Cerebellar cortex (tissue), 1 donor: ENCODE measurements at places on chromosomes 11 and 22.

DNA sequence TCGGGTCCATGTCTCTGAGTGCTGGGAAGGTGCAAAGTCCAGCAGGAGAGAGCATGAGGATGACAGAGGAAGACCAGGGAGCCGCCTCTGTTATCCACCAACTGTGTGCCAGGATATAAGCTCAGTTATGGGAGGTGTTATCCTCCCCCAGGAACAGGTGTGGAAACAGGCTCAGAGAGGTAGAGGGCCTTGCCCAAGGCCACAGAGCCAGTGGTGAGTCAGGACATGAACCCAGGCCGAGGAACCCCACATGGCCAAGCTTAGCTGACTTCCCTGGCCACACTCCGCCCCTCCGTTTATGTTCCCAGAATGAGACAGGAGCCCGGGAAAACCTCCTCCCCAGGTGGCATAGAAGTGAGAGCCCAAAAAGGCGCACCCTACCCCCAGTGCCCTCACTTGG, 50.3 kb downstream of the ISX start:
- no peak for DNase-seq

- DNase-seq = no peak
Observed at GRCh38 chr11:93033093-93033492, 63.6 kb downstream of the MTNR1B start.

GRCh38 chr11:84290647-84291046, 1004.5 kb upstream of the CCDC90B start:
- no peak for DNase-seq

- DNase-seq = no peak
Observed at GRCh38 chr11:253886-254270, 17.1 kb downstream of the PSMD13 start.

- no peak for DNase-seq
Observed at GRCh38 chr22:20752873-20753272, 21.0 kb upstream of the SERPIND1 start.

- no peak for DNase-seq
Observed at GRCh38 chr11:117009905-117010605, 88.2 kb downstream of the SIK3 start.

DNA sequence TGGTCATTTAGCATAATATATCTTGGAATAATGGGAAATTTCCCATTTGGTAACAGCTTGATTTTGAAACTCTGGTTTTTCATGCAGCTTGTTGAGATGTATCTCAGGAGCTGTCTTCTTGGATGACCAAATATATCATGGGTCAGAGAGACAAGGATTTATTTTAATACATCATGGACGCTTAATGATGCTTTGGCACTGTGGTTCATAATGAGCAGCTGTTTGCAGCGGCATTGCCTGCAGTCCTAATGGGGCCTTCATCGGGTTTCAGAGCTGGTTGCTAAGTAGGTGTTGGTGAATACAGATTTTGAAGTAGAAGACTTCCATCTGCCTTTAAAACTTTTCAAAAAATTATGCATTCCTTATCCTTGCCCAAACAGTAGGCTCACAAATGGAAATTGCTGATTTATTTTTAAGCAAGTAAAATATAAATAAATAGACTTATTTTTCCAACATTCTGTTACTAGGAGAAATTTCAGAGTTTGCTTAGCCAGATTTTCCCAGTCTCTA, 389.5 kb upstream of the FAT3 start:
- DNase-seq = no peak

DNA sequence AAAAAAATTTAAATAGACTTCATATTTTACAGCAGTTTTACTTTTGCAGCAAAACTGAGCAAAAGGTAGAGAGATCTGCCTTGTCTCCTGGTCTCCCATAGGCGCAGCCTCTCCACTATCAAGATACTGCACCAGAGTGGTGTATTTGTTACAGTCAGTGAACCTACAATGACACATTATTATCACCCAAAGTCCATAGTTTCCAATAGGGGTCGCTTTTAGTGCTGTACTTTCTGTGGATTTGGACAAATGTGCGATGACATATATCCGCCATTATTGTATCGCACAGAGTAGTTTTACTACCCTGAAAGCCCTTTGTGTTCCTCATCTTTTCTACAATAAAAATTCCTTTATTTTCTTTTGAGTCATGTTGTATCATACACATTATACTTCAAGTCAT, 153.2 kb upstream of the CCDC179 start:
- no peak for DNase-seq

DNA sequence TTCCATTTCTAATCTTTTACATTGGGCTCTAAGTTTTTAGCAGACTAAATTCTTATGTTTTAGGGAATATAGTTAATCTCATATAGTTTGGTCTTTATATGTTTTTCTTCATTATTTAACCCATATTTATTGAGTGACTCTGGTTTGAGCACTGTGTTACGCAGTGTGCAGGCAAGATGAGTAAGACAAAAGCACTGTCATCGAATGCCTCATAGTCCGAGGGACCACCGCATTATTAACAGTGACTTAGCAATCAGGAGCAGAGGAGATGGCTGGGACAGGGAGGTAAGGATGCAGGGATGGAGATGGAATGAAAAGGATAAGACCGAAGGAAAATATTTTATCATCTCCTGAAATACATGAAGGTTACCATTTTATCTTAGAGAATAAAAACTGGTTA, 65.2 kb upstream of the CTSC start:
- no peak for DNase-seq

DNA sequence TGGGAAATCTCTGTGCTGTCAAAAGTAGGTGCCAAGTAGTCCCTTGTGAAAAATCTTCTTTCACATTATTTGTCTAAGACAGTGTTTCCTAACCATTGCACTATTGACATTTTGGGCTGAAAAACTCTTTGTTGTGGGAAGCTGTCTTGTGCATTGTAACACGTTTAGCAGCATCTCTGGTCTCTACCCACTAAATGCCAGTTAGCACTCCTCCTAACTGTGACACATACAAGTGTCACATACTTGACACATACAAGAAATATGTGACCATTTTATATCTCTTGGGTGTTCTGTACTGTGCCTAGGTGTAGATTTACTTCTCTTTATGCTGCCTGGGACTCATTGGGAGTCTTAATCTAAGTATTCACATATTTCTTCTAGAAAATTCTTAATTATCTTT, 57.8 kb downstream of the NXPE1 start:
- DNase-seq = no peak

DNA sequence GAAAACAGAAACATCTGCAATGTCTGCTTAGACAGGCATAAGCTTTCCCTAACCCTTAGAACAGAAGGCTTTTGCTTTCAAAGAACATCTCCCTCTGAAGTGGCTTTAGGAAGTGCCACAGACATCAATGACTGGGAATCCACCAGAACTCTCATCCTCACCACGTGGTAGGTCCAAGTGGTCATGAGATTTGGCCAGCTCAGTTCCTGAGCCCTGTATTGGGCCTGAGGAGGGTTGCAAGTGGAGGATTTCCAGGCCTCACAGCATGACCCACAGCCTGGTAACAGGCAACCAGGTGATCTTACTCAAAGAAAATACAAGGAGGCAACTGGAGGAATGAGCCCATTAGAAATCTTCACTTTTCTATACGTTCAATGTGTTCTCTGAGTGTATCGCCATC, 1.6 kb downstream of the CASP1 start:
- DNase-seq = no peak

DNA sequence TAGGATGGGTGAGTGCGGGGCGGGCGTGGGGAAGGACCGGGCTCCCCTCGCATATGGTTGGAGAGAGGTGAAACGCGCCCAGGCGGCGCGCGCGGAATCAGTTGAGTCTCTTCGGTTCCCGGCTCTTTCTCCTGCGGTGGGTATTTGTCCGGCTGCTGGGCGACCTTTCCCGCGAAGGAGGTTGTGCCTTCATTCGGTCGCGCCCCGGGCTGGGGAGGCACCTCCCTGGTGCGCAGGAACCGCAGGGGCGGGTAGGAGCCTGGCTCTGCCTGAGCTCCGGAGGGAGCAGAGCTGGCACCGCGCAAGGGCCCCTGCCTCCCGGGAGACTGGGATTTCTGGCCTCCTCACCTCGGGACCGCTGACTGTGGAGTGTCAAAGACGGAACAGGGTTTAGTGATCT, 27.5 kb downstream of the SAA4 start:
- no peak for DNase-seq

GRCh38 chr22:37014835-37015586, 4.2 kb downstream of the TST start:
- no peak for DNase-seq

DNA sequence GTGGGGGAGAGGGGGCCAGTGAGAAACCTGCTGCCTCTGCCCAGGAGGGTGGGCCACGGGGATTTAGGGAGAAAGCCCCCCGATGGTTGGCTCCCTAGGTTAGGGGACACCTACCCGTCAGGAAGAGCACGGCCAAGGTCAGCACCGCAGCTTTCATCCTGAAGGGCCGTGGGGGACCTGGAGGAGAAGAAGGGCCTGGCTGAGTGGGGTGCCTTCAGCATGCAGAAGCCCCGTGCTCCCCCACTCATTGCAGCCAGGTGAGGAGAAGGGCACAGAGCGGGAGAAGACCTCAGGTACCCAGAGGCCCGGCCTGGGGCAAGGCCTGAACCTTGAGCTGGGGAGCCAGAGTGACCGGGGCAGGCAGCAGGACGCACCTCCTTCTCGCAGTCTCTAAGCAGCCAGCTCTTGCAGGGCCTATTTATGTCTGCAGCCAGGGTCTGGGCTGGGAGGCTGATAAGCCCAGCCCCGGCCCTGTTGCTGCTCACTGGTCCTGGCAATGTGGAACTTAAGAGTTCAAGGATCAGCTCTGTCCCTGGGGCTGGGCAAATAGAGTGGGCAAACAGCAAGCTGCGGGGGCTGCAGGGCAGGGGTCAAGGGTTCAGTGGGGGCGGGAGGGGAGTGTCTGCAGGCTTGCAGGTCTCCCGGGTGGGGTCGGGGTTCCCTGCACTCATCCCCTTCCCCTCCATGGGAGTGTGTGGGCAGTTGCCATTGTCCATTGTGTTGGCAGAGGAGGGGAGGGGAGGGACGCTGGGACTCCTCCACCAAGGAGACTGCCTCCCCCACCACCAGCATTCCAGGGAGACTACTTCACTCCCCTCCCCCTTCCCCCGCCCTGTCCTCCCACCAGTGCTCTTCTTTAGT, at the start of gene APOA1:
Gene APOA1, minus strand, starts transcription at position 392 of the 861 bp plus-strand sequence. Its CDS starts 235 bp downstream, at position 157.
- no peak for DNase-seq

GRCh38 chr11:78034623-78035022, 11.5 kb upstream of the KCTD14 start:
- DNase-seq = no peak

GRCh38 chr11:126561327-126561893, 205.9 kb downstream of the ST3GAL4 start:
- peak; percentile 12 for DNase-seq
